Stimulated activated CD4-positive, alpha-beta T cell treated with anti-CD3 and anti-CD28 coated beads, TNF-alpha, amount 100 ng/mL, for 1 hour (primary cell): ENCODE measurements at places on chromosomes 2 and 18.

GRCh38 chr2:68714866-68715265 is 19.7 kb upstream of the ARHGAP25 start:
- DNase-seq: no peak

DNA sequence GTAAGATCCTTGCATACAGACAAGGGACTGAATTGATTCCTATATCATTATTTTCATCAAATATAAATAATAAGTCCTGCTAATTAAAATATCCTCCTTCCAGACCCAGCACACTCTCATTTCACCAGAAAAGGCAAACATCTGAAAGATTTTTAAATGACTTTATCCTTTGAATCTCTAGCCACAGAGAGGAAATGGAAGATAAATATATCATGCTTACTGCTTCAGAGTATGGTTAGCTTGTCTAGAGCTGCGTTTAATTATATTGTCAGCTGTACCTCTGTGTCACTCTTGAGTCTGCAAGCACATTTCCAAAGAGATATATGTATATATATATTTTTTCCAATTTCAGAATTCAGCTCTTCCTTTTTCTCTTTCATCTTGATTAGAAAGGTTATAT is 232.7 kb downstream of the TRIB2 start:
- no peak for DNase-seq

- DNase-seq: no peak
These were observed 108.3 kb upstream of the MAP3K20 start for GRCh38 chr2:172967036-172967982.

- DNase-seq: no peak
These were observed 104.5 kb upstream of the ACVR2A start for GRCh38 chr2:147740211-147740927.

- no peak for DNase-seq
These were observed 135.8 kb downstream of the CABLES1 start for GRCh38 chr18:23270986-23271680.

- peak; percentile 35 for DNase-seq
These were observed 53.6 kb downstream of the PKDCC start for GRCh38 chr2:42101206-42102023.

DNA sequence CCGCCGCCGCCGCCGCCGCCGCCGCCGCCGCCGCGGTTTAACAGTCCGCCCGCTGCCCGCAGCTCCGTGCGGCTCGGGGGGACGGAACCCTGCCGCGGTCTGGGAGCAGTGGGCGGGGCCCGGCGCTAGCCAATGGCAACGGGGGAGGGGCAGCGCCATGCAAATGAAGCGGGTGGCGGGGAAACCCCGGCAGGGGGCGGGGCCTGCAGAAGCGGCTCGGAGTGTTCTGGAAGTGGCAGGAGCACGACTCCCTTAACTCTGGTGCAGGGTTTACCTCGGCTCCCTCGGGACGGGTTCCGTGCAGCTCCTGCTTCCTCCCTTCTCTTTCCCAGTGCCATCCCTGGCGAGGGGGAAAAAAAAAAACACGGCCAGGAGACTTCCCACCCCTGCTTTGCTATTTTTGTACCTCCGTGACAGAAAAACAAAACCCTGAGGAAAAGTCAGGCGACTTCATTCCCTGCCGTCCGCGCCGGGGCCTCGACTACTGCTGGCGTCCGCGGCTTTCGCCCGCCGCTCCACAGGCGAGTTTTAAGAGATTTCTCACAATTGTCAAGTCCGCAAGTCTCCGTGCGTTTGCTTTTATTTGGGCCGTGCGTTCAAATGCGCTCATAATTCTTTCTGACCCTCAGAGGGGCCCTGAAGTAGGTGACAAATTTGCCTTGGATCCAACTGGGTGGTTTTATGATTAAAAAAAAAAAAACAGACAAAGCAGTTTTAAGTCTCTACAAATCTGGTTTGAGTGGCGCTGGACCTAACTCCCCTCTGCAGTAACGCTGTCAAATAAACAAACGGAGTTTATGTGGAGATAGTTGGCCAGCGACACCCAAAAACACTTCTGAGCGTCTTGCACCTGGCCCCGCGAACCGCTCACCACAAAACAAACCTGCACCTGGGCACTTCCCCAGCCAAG is at the start of gene KANSL1L:
KANSL1L (minus strand) TSS at position 101 of the 910 bp plus-strand sequence. CDS start 16,827 bp downstream, outside the sequence.
- DNase-seq: peak; percentile 97

DNA sequence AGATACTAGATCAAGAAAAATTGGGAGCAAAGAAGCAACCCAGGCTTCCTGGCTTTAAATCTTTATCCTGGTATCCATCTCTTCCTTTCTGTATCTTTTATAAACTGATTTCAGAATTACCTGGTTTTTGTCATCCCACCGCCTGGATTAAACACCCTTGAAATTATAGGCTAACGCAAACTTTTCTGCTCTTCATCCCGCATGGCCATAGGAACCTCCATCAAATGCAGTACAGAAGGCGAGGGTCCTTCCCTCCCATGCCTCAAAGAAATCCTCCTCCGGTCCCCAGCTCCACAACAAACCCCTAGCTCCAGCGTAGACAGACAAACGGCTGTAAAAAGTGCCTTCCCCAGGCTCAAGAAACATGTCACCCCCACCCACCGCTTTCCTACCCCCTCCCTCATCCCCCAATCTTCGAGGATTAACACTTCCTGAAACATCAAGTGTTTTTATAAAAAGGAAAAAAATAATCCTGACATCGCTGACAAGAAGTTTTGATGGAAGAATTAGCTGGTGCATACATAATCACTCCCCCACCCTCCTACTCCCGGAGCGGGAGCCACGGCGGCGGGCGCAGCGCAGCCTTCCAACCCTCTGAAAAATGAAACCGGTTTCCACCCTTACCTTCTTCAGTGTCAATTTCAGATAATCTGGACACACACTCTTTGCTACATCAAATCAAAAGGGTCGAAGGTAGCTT is 7.6 kb downstream of the DLX1 start:
- DNase-seq: no peak

DNA sequence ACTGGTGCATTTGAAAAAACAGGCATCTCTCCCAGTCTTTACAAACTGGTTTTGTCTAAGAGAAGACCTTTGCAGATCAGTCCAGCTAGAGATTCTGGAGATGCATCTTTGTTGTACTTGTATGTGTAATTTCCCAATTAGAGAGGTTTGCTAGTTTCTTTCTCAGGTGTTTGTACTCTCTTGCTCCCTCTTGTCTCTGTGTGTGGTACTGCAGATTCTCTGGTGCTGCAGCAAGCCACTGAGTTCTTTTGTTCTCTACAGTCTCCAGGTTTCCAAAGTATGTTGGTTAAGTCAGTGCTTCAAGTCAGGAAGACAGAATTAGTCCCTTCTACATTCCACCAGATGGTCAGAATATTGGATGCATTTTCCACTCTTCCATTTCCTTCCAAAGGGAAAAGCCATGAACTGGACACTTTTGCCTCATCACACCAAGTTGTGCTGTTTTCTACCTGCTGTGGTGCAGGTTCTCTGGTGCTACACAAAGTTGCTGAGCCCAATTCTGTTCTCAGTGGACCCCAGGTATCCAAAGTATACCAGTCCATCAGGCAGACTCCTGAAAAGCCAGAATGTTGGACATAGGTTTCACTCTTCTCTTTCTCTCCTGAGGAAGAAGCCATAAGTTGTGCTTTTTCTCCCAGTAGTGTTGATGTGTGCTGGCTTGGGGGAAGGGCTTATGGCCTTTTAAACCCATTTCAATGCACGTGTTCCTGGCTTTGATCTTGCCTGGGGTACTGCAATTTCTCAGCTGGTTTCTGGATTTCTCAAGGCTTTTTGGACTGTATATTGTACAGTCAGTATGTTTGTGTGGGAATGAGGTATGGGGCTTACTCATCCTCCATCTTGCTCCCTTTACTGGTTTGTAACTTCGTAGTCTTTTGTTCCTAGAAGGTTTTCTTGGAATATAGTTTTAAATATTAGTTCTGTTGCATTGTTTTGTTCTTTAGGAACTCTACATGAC is 29.8 kb downstream of the EPC2 start:
- no peak for DNase-seq

DNA sequence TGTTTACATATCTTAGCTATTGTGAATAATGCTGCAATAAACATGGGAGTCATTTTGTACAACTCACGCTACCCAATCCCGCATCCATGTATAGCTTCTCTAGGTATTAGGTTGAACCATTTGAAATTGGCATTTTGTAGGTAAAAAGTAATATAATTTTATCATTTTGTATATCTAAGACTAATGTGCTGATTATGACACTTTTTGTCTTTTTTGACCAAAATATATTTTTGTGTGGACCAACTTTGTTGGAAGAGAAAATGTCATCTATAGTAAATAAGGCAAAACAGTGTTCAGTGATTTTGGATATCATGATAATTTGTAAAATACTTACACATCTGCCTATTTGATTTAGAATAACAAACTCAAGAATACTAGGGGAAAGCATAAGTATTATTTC is 150.7 kb downstream of the MAP2 start:
- DNase-seq: no peak

GRCh38 chr2:16247326-16248122 is 307.2 kb downstream of the MYCN start:
- no peak for DNase-seq

DNA sequence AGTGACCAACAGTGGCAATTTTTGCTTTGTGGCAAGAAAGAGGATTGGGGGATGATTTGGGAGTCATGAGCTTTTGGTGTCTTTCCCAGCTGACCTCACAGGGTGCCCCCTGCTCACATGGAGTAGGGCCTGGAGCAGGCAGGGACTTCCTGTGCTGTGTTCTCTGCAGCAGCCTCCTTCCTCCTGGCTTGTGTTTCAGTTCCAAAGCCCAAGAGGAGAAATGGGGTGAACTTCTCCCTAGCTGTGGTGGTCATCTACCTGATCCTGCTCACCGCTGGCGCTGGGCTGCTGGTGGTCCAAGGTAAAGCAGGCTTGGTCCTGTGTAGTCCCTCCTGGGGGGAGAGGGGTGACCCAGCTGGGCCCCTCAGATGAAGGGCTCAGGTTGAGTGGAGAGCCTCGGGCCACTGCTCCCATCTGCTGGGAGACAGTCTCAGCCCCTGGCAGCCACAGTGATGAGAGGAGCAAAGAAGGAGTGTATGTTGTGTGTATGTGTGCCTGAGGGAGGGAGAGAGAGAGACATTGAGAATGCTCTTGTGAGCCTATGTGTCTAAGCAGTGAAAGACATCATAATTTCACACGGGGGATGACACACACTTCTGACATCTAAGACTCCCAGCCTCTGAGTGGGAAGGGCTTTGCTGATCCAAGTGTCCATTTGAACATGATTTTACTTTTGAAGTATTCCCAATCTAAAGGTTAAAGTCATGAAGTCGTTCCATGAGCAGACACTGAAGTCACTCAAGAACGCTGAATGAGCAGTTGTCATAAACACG is 27.2 kb downstream of the MARCO start:
- DNase-seq: no peak

- DNase-seq: no peak
These were observed 248.9 kb downstream of the MYCN start for GRCh38 chr2:16189029-16189835.
